ENCODE measurements at places on chromosomes 13 and 19. TPM values are rescaled to one million over a fixed set of nuclear protein-coding genes. Genes with fewer than 3 reads are reported as not detected.

DNA sequence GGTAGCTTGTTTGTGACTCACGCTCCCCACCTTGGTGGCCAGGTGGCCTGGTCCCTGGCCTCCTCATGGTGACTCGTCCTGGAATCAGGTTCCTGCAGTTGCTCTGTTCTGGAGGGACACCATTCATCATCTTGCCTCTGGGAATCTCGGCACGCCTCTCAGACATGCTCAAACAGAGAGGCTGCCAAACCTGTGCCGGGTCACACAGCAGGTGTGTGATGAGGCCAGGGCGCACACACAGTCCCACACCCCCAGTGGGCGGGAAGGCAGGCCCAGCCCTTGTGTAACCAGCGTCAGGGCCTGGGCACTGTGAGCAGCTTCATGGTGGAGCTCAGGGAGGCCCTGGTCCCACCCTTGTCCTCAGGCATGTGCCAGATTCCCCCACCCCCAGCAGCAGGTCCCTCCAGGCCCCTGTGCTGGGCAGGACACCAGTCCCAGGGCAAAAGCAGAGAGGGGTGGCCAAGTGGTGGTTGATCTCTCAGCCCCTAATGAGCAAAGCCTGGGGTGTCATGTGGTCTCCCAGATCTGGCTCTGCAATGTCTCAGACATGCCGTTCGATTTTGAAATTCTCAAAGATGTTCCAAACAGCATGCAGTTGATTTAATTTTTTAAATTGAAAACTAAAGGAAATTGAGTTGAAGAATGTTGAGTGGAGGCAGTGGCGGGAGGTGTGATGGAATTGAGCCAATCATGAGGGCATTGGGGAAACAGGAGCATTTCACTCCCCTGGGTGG, 12.1 kb downstream of the CEBPA start:
- peaks cover 10% of the 10 kb centered on the region for H3K4me1 ChIP-seq
- H3K4me3 ChIP-seq, result no peak overlapping the region
- H3K36me3 ChIP-seq, result peaks cover 9% of the 10 kb centered on the region

GRCh38 chr13:23432626-23433025, 876 bp downstream of the SACS start:
- H3K4me3 ChIP-seq, result no peak overlapping the region
- peaks cover 11% of the 10 kb centered on the region for H3K4me1 ChIP-seq
- H3K36me3 ChIP-seq, result no peaks in the 10 kb centered on the region

GRCh38 chr19:18117692-18118378, 20.3 kb downstream of the MAST3 start:
- H3K27ac ChIP-seq, result peak overlapping the region; percentile 76
- H3K36me3 ChIP-seq, result peaks cover 1% of the 10 kb centered on the region
- H3K4me1 ChIP-seq, result peaks cover 40% of the 10 kb centered on the region
- H3K4me3 ChIP-seq, result peak overlapping the region; percentile 88

- no peak for DNase-seq
- no peak overlapping the region for H3K4me3 ChIP-seq
- no peaks in the 10 kb centered on the region for H3K4me1 ChIP-seq
- H3K36me3 ChIP-seq, result no peaks in the 10 kb centered on the region
Measured at GRCh38 chr13:100951016-100951415, 276.4 kb upstream of the TMTC4 start.

Gene SF3A2
- 147 TPM for total RNA-seq

Gene LYPD5
- total RNA-seq, result 0.21 TPM

Gene ADAMTS10
- total RNA-seq, result 7.3 TPM

Gene CGB1
- not detected for total RNA-seq

GRCh38 chr19:2436384-2436783, 9.0 kb upstream of the TIMM13 start:
- DNase-seq, result no peak
- no peaks in the 10 kb centered on the region for H3K4me1 ChIP-seq
- H3K4me3 ChIP-seq, result no peak overlapping the region
- H3K27me3 ChIP-seq, result no peaks in the 10 kb centered on the region

Gene TEX26
- not detected for total RNA-seq

- peaks cover 6% of the 10 kb centered on the region for H3K4me1 ChIP-seq
- H3K4me3 ChIP-seq, result peak overlapping the region; percentile 6
- peak; percentile 24 for DNase-seq
- H3K27me3 ChIP-seq, result no peaks in the 10 kb centered on the region
- H3K36me3 ChIP-seq, result peaks cover 35% of the 10 kb centered on the region
Measured at GRCh38 chr19:56838909-56839651, 1.4 kb downstream of the PEG3 start.

DNA sequence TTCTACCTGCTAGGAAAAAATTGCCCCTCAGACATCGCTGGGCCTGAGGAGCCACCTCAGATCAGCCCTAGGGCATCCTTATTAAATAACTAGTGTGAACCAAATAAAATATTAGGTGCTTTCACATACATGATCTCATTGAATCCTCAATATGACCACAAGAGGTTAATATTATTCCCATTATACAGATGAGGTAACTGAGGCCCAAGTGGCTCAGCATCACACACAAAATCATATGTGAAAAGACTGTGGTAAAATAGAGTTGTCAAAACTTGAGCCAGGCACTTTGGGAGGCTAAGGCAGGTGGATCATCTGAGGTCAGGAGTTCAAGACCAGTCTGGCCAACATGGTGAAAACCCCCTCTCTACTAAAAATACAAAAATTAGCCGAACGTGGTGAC, 2.9 kb upstream of the DMKN start:
- no peaks in the 10 kb centered on the region for H3K4me1 ChIP-seq
- H3K27ac ChIP-seq, result no peak overlapping the region
- H3K36me3 ChIP-seq, result no peaks in the 10 kb centered on the region
- DNase-seq, result no peak
- peaks cover 23% of the 10 kb centered on the region for H3K27me3 ChIP-seq

GRCh38 chr13:101218484-101218883, 197.8 kb downstream of the NALCN start:
- no peaks in the 10 kb centered on the region for H3K36me3 ChIP-seq
- DNase-seq, result no peak
- no peak overlapping the region for H3K4me3 ChIP-seq
- H3K27ac ChIP-seq, result no peak overlapping the region
- no peaks in the 10 kb centered on the region for H3K4me1 ChIP-seq

DNA sequence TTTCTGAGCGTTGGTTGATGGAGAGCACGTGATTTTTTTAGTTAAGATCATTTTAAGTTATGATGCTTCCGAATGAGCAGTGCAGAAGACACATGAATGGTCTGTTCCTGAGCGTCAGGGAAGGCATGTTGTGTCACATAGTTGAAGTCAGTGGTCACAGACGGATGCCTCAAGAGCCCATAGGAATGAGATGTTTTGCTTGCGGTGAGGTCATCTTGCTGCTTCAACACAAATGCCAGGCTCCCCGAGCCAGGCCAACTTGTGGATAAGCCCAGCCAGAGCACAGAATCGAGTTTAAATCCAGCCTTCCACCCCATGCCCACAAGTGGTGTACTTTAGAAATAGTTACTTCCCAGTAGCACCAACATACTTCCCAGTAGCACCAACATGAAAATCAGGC, 5.4 kb downstream of the UPF3A start:
- H3K27me3 ChIP-seq, result no peaks in the 10 kb centered on the region
- no peak overlapping the region for H3K27ac ChIP-seq
- no peak for DNase-seq
- no peak overlapping the region for H3K4me3 ChIP-seq

- H3K4me3 ChIP-seq, result no peak overlapping the region
- no peak overlapping the region for H3K27ac ChIP-seq
- H3K27me3 ChIP-seq, result no peaks in the 10 kb centered on the region
Measured at GRCh38 chr19:49609499-49610092, 18.6 kb downstream of the PRR12 start.

GRCh38 chr13:48296528-48296927, 7.0 kb upstream of the RB1 start:
- no peak overlapping the region for H3K27ac ChIP-seq
- H3K36me3 ChIP-seq, result no peaks in the 10 kb centered on the region
- peaks cover 19% of the 10 kb centered on the region for H3K4me1 ChIP-seq
- DNase-seq, result no peak
- H3K4me3 ChIP-seq, result no peak overlapping the region
- no peaks in the 10 kb centered on the region for H3K27me3 ChIP-seq

Gene LRRC25
- total RNA-seq, result not detected

Gene GEMIN7
- 28.1 TPM for total RNA-seq

- no peak overlapping the region for H3K27ac ChIP-seq
- H3K4me1 ChIP-seq, result peaks cover 5% of the 10 kb centered on the region
- H3K27me3 ChIP-seq, result no peaks in the 10 kb centered on the region
- no peak overlapping the region for H3K4me3 ChIP-seq
- H3K36me3 ChIP-seq, result no peaks in the 10 kb centered on the region
Measured at GRCh38 chr13:25776722-25777121, 275.1 kb downstream of the SHISA2 start.

DNA sequence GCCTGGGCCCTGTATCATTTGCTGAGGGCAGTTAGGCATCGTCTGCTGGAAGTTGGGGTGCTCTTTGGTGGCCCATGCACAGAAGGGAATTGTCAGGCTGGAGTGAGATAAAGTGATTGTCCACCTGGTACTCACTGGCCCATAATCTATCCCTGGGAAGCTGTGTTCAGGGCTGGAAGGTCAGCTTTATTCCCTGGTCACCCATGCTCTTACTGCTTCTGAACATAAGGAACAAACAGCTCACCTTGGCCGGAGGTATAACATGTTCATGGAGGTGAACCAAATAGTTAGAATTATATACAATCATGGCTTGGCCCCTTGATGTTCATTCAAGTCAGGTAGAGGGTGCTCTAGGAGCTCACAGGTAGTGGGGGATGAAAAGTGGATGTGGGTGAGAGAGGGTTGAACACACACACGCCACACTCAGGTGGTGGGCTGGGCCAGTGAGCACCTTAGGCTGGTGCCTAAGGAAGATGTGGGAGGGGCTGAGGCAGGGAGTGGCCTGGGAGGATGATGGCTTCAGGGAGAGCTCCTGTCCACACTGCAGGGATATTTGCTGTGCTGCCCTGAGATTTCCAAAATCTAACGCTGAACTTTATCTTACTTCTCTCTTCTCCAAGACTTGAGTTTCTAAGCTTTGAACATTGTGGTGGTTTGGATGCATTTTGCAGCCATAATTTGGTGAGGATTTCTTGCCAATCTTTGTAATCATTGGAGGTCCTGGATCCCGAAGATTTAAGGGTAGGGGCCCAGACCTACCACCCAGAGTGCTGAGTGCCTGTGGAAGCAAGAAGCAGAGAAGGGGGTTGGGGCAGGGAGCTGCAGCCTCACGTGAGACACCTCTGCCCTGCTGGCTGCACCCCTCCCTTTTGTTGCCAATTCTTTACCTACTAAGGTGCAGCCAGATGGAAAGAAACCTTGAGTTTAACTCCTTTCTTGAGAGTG, 420.6 kb downstream of the ZNF536 start:
- H3K27me3 ChIP-seq, result peaks cover 22% of the 10 kb centered on the region
- no peak overlapping the region for H3K27ac ChIP-seq
- no peak overlapping the region for H3K4me3 ChIP-seq
- no peaks in the 10 kb centered on the region for H3K36me3 ChIP-seq

Gene ZNF560
- 0.37 TPM for total RNA-seq

Gene IGFLR1
- total RNA-seq, result 253 TPM

GRCh38 chr19:46508206-46508605, 12.5 kb upstream of the PNMA8B start:
- H3K4me3 ChIP-seq, result no peak overlapping the region
- peaks cover 24% of the 10 kb centered on the region for H3K27me3 ChIP-seq
- no peak overlapping the region for H3K27ac ChIP-seq
- no peak for DNase-seq
- H3K36me3 ChIP-seq, result peaks cover 3% of the 10 kb centered on the region

DNA sequence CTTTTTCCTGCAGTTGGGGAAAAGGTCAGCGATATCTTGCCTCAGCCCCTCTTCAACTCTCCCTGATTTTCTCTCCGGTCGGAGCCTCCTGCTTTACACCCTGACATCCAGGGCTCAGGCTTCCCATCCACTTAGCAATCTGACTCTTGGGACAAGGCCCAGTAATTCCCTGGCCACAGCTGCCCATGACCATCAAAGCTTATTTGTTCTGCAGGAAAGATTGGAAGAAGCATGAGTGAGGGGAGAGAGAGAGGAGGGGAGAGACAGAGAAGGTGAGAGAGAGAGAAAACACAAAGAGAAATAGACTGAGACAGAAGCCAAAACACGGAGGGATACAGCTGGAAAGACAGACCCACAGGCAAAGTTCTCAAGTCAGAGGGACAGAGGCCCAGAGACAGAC, 13.7 kb downstream of the SYT3 start:
- DNase-seq, result no peak
- H3K36me3 ChIP-seq, result no peaks in the 10 kb centered on the region
- H3K27ac ChIP-seq, result no peak overlapping the region
- H3K4me3 ChIP-seq, result no peak overlapping the region
- H3K27me3 ChIP-seq, result no peaks in the 10 kb centered on the region

DNA sequence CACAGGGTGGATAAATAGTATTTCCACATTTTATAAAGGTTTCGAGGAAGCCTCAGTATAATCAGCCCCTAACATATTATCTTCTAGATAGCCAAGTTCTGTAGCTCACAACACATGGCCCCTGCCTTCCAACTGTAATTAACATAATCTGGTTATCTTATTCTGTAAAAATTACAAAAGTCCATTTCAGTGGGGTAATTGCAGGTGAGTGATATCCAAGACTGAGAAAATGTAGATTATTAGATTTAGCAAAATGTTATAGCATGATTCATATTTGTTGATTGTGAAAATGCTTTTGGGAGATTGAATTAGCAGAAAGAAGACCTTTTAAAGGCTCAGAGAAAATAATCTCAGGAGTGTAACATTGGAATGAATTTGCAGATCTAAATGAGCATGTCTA, 168.3 kb upstream of the GPC6 start:
- no peaks in the 10 kb centered on the region for H3K4me1 ChIP-seq
- H3K27me3 ChIP-seq, result no peaks in the 10 kb centered on the region
- DNase-seq, result no peak
- H3K27ac ChIP-seq, result no peak overlapping the region
- H3K4me3 ChIP-seq, result no peak overlapping the region
- no peaks in the 10 kb centered on the region for H3K36me3 ChIP-seq

DNA sequence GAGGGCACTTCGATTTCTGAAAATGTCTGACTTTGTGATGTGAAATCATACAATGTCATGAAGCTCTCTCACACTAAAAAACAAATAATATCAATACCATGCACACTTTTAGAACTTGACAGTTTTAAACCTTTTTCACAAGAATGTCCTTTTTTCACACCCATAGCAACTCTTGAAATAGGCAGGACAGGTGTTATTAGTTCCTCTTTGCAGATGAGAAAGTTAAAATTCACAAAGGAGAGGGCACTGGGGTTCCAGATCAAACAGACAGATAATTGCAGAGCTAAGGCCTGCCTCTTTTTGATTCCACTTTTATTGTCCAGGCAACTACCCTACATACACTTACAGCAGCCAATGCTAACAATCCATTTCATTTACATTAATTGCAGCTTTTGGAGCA, 142.8 kb downstream of the KLF12 start:
- H3K27me3 ChIP-seq, result no peaks in the 10 kb centered on the region
- H3K36me3 ChIP-seq, result no peaks in the 10 kb centered on the region
- peaks cover 42% of the 10 kb centered on the region for H3K4me1 ChIP-seq
- no peak overlapping the region for H3K4me3 ChIP-seq
